A549 treated with GW870086 at 1 μM for 4 hours (cell line): ENCODE measurements at places on chromosomes 1 and 21. TPM values are rescaled to one million over a fixed set of nuclear protein-coding genes. Genes with fewer than 3 reads are reported as not detected.

Gene SPRR4
- not detected in 5 replicates for total RNA-seq

Gene MSH4
- not detected in 5 replicates for total RNA-seq

Gene ANXA9
- total RNA-seq: 0.71 to 1.3 TPM (median 0.99 TPM) in 5 replicates

Gene NSL1
- total RNA-seq: 28.4 to 38.4 TPM (median 31.5 TPM) in 5 replicates

Gene TMEM51
- total RNA-seq: 36.9 to 41.3 TPM (median 38.6 TPM) in 5 replicates

Gene ACTN2
- 0.03 to 0.20 TPM (median 0.09 TPM) in 4 of 5 replicates, not detected in the other for total RNA-seq

Gene AADACL3
- not detected in 5 replicates for total RNA-seq

Gene VTCN1
- total RNA-seq: 0.06 to 0.08 TPM (median 0.06 TPM) in 3 of 5 replicates, not detected in the others

Gene MYBPH
- 0.07 TPM in 1 of 5 replicates, not detected in the others for total RNA-seq

Gene LGR6
- 0.31 to 0.79 TPM (median 0.55 TPM) in 5 replicates for total RNA-seq

Gene TSPAN2
- 0.54 to 1.6 TPM (median 0.89 TPM) in 5 replicates for total RNA-seq

Gene TTC24
- not detected in 5 replicates for total RNA-seq

Gene CLDN14
- 0.12 TPM in 1 of 5 replicates, not detected in the others for total RNA-seq

Gene IGSF21
- total RNA-seq: not detected in 5 replicates

Gene C1QB
- not detected in 5 replicates for total RNA-seq

Gene TMEM200B
- total RNA-seq: 0.08 to 0.25 TPM (median 0.14 TPM) in 5 replicates

Gene SPTA1
- total RNA-seq: not detected in 5 replicates
